ENCODE measurements at places on chromosomes 11 and 22.

DNA sequence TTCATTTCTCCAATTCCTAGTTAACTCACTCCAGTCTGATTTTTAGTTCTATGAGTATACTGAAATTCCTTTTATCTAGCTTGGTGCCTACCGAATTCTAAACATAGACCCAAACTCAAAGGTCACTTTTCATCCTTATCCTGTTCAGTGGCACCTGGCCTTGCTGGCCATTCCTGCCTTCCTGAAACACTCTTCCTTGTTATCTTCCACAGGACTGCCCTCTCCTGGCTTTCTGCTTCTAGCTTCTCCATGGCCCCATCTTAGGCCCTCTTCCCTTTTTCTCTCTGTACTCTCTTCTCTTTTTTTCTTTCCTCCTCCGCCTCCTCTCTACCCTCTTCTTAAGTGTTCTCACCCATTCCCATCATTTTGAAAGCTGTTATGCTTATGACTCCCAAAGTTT, 87.3 kb downstream of the WNT11 start:
- no peak for DNase-seq
- peaks cover 6% of the 10 kb centered on the region for H3K36me3 ChIP-seq
- H3K4me1 ChIP-seq: no peaks in the 10 kb centered on the region
- H3K27me3 ChIP-seq: no peaks in the 10 kb centered on the region
- H3K27ac ChIP-seq: no peak overlapping the region

- DNase-seq: no peak
- no peak overlapping the region for H3K27ac ChIP-seq
- no peaks in the 10 kb centered on the region for H3K36me3 ChIP-seq
- H3K4me1 ChIP-seq: peaks cover 4% of the 10 kb centered on the region
- H3K27me3 ChIP-seq: no peaks in the 10 kb centered on the region
- H3K4me3 ChIP-seq: no peak overlapping the region
Measured at GRCh38 chr11:6437993-6438392, 2.8 kb downstream of the HPX start.

DNA sequence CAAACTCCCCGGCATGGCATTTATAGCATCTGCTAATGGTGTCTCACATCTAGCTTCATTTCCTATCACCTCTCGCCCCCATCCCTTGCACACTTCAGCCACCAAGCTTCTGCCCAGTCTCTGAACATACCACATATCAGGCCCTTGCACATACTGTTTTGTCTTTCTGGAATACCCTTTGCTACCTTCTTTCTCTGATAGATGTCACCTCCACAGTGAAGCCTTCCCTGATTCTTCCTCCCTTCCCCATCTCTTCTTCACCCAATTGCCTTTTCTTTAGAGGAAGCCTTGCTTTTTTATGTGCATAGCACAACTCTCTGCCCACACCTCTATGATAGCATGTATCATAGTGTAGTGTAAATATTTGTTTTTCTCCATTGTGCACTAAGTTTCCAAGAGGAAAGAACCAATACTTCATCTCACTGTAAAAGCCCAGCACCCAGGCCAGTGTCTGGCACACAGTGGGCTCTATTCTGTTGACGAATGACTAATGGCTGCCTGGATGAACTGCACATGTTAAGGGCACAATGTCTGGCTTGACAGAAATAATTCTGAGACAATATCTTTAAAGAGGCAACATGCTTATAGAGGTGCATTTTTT, 27.8 kb downstream of the P4HA3 start:
- no peaks in the 10 kb centered on the region for H3K36me3 ChIP-seq
- H3K27me3 ChIP-seq: peaks cover 11% of the 10 kb centered on the region
- no peaks in the 10 kb centered on the region for H3K4me1 ChIP-seq
- H3K27ac ChIP-seq: no peak overlapping the region
- H3K4me3 ChIP-seq: no peak overlapping the region
- no peak for DNase-seq

GRCh38 chr11:76839311-76839710, 21.4 kb upstream of the ACER3 start:
- H3K27me3 ChIP-seq: peaks cover 15% of the 10 kb centered on the region
- no peaks in the 10 kb centered on the region for H3K36me3 ChIP-seq
- DNase-seq: no peak
- no peaks in the 10 kb centered on the region for H3K4me1 ChIP-seq
- H3K4me3 ChIP-seq: no peak overlapping the region
- H3K27ac ChIP-seq: no peak overlapping the region

GRCh38 chr11:111983187-111983986, 41.8 kb upstream of the DLAT start:
- DNase-seq: no peak
- no peaks in the 10 kb centered on the region for H3K4me1 ChIP-seq
- H3K36me3 ChIP-seq: no peaks in the 10 kb centered on the region
- H3K27ac ChIP-seq: no peak overlapping the region
- no peak overlapping the region for H3K4me3 ChIP-seq
- peaks cover 12% of the 10 kb centered on the region for H3K27me3 ChIP-seq

DNA sequence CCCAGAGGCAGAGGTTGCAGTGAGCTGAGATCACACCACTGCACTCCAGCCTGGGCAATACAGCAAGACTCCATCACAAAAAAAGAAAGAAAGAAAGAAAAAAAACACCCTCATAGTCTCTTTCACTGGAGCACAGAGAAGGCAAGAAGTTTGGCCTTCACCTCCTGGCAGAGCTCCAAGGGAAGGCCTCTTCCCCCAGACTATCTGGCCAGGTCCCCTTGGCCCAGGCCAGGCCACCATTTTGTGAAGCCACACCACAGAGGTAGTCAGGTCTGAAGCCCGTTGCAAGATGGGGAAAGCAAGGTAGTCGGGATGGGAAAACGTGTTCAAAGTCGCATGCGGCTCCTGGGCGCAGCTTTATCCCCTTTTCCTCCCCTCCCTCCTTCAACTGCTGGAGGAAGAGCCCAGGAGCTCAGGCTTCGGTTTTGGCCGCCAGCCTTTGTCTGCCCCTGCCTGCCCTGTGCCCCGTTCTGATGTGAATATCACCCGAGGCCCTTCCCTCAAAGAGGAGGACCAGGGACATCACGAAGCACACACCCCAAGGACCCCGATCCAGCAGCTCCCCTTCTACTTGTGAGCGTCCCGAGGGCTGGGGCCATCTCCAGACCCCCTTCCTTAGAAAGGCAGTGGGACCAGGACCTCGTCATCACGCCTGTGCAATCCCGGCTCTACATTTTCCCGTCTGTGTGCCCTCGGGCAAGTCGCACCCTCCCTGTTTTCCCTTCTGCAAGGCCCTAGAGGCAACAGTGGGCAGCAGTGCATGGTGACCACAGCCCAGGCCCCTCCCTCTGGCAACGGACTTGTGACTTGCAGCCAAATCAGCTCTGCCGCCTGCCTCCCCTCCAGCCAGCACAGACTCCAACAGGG, 17.7 kb downstream of the CABP7 start:
- no peak for DNase-seq
- H3K36me3 ChIP-seq: peaks cover 3% of the 10 kb centered on the region
- peaks cover 7% of the 10 kb centered on the region for H3K4me1 ChIP-seq
- H3K27me3 ChIP-seq: no peaks in the 10 kb centered on the region
- no peak overlapping the region for H3K4me3 ChIP-seq

GRCh38 chr11:114226356-114226755, 69.8 kb upstream of the NNMT start:
- H3K27ac ChIP-seq: no peak overlapping the region
- H3K4me3 ChIP-seq: no peak overlapping the region
- H3K36me3 ChIP-seq: no peaks in the 10 kb centered on the region

DNA sequence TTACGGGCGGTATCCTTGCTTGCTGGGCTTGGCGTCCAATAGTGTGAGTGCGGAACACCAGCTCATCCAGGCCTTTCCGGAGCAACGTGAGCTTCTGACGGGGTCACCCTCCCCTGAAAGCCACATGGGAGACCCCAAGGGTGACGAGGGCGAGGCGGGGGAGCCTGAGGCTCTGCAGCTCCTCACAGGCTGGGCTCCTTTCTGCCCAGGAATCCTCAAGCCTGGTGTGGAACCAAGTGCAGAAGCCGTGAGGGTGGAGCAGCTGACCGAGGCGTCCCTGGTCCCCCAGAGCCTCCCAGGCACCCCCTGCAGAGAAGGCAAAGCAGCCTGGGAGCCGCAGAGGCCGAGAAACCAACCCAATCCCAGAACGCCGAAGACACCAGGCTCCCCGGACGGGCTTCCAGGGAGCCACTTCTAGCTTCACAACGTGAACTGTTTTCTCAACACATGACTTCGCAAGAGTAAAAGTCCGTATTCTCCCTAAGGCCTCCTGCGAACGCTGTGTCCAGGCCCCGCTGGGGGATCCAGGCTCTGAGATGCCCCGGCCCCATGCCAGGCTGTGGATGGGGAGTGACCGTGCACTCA, 530.3 kb downstream of the BRD1 start:
- no peak for DNase-seq
- H3K27ac ChIP-seq: no peak overlapping the region
- H3K4me1 ChIP-seq: no peaks in the 10 kb centered on the region
- H3K36me3 ChIP-seq: no peaks in the 10 kb centered on the region
- peaks cover 4% of the 10 kb centered on the region for H3K27me3 ChIP-seq

- peaks cover 15% of the 10 kb centered on the region for H3K27me3 ChIP-seq
- DNase-seq: no peak
- H3K36me3 ChIP-seq: no peaks in the 10 kb centered on the region
- no peaks in the 10 kb centered on the region for H3K4me1 ChIP-seq
- H3K27ac ChIP-seq: no peak overlapping the region
- H3K4me3 ChIP-seq: no peak overlapping the region
Measured at GRCh38 chr22:45083659-45084305, 74.0 kb upstream of the PHF21B start.

DNA sequence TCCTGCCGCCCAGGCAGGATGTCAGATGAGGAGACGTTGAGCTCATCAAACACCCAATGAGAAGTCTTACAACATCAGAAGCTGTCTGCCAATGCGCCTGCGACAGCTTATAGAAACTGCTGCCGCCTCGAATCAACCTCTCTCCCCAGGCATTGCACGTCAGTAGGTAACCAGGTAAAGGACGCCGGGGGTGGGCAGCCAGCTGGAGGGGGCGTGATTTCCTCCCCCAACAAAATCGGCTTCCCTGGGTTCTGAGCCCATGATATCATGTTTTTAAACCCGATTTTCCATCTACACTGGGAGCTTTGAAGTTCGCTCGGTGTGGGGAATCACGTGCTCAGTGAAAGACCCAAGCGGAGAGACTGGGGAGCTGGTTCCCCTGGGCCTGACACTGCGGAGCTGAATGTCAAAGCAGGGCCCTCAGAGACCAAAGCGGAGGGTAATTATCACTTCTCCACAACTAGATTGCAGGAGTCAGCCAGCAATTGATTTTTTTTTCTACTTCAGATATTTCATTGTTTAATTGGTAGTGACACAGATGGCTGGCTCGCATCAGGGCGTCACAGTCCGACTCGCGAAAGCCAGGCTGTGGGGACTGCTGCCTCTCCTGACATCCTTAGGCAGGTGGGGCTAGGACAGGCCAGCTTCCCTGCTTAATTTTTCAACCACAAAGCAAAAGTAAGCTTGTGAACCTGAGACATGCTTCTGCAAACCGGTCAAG, 15.4 kb downstream of the FAM83F start:
- peak overlapping the region; percentile 50 for H3K4me3 ChIP-seq
- peak; percentile 66 for DNase-seq
- no peaks in the 10 kb centered on the region for H3K36me3 ChIP-seq
- peaks cover 19% of the 10 kb centered on the region for H3K4me1 ChIP-seq

- H3K36me3 ChIP-seq: no peaks in the 10 kb centered on the region
- H3K4me3 ChIP-seq: no peak overlapping the region
- no peak overlapping the region for H3K27ac ChIP-seq
- peaks cover 75% of the 10 kb centered on the region for H3K4me1 ChIP-seq
Measured at GRCh38 chr11:3906166-3906565, 50.7 kb downstream of the STIM1 start.

- no peak overlapping the region for H3K27ac ChIP-seq
- H3K4me1 ChIP-seq: no peaks in the 10 kb centered on the region
Measured at GRCh38 chr22:47075568-47075967, 313.1 kb downstream of the TBC1D22A start.

DNA sequence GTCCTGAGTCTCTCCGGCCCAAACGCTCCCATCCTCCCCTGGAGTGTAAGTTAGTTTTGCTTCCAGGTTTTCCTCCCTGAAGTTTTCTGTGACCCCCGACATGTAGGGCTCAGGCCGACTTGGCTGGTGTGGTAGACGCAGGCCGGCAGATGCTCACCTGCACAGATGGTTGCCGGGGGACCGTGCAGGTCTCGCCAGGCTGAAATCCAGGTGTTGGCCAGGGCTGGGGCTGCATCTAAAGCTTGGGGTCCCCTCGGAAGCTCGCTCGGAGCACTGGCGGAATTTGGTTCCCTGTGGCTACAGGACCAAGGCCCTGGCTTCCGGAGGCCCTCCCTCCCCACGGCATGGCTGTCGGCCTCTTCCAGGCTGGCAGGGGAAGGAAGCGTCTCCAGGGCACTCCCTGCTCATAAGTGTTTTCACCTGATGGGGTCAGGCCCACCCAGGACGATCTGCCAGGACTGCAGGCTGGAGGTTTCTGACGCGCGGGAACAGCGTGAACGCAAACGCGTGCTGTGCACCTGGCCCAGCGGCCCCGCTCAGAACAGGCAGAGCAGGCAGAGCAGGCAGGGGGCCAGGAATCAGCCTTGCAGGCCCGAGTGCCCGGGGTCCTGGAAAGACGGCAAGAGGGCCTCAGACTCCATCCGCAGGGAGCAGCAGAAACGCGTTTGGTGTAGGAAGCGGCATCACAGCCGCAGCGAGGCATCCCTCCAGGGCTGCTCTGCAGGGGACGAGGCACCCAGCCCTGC, 258.2 kb downstream of the BRD1 start:
- no peak overlapping the region for H3K4me3 ChIP-seq
- H3K4me1 ChIP-seq: no peaks in the 10 kb centered on the region
- DNase-seq: peak; percentile 10
- no peaks in the 10 kb centered on the region for H3K36me3 ChIP-seq

DNA sequence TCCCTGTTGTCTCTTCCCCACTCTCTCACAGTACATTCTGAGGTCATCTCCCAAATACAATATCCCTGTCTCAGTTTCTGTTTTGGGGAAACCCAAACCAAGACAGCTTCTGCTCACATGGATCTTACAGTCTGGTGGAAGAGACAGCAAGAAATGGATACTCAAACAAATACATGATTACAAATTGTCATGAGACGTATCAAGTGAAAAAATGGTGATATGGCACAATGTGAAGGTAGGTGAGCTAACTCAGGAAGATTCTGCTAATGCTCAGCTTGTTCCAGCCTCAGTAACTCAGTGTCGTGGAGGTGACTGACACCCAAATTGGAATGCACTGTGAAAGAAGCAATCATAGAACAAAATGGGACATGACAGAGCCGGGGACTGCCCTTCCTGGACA, 68.3 kb downstream of the CHST1 start:
- no peak for DNase-seq
- no peak overlapping the region for H3K27ac ChIP-seq
- H3K4me1 ChIP-seq: no peaks in the 10 kb centered on the region
- H3K27me3 ChIP-seq: peaks cover 7% of the 10 kb centered on the region
- no peaks in the 10 kb centered on the region for H3K36me3 ChIP-seq
- H3K4me3 ChIP-seq: no peak overlapping the region

- DNase-seq: no peak
Measured at GRCh38 chr11:43708776-43709175, 28.2 kb downstream of the HSD17B12 start.

- peaks cover 9% of the 10 kb centered on the region for H3K4me1 ChIP-seq
- H3K27ac ChIP-seq: no peak overlapping the region
- no peaks in the 10 kb centered on the region for H3K36me3 ChIP-seq
- peaks cover 48% of the 10 kb centered on the region for H3K27me3 ChIP-seq
- no peak for DNase-seq
Measured at GRCh38 chr11:117319214-117319840, 3.3 kb upstream of the BACE1 start.

GRCh38 chr11:64855596-64856304, 11.3 kb upstream of the CDC42BPG start:
- H3K4me1 ChIP-seq: peaks cover 97% of the 10 kb centered on the region
- peak overlapping the region; percentile 86 for H3K27ac ChIP-seq
- no peak for DNase-seq
- H3K4me3 ChIP-seq: peak overlapping the region; percentile 32
- peaks cover 71% of the 10 kb centered on the region for H3K36me3 ChIP-seq

- H3K4me3 ChIP-seq: no peak overlapping the region
- H3K27ac ChIP-seq: no peak overlapping the region
- peaks cover 5% of the 10 kb centered on the region for H3K27me3 ChIP-seq
Measured at GRCh38 chr22:17493419-17493981, 69.8 kb upstream of the SLC25A18 start.

Data from activated naive CD4-positive, alpha-beta T cell treated with anti-CD3 and anti-CD28 coated beads, Interleukin-2, amount 10 ng/mL, durations not matched to agents 7 days and 5 days (primary cell).